Fibroblast of skin of right quadriceps (primary cell): ENCODE measurements at places on chromosomes 16 and 17.

DNA sequence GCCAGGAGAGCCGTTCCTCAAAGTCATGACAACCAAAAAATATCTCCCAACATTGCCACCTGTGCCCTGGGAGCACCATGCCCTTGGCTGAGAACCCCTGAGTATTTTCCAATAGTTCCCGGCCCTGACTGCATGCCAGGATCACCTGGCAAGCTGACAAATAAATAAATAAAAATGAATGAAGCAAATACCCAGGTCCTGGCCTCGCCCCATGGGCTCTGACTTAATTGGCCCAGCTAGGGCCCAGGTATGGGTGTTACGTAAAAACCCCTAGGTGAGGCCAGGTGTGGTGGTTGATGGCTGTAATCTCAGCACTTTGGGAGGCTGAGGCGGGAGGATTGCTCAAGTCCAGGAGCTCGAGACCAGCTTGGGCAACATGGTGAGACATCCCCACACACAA lies 2.7 kb upstream of the C16orf74 start:
- DNase-seq, result no peak

- no peak for DNase-seq
Measured at GRCh38 chr16:84029297-84030047, 13.1 kb downstream of the SLC38A8 start.

DNA sequence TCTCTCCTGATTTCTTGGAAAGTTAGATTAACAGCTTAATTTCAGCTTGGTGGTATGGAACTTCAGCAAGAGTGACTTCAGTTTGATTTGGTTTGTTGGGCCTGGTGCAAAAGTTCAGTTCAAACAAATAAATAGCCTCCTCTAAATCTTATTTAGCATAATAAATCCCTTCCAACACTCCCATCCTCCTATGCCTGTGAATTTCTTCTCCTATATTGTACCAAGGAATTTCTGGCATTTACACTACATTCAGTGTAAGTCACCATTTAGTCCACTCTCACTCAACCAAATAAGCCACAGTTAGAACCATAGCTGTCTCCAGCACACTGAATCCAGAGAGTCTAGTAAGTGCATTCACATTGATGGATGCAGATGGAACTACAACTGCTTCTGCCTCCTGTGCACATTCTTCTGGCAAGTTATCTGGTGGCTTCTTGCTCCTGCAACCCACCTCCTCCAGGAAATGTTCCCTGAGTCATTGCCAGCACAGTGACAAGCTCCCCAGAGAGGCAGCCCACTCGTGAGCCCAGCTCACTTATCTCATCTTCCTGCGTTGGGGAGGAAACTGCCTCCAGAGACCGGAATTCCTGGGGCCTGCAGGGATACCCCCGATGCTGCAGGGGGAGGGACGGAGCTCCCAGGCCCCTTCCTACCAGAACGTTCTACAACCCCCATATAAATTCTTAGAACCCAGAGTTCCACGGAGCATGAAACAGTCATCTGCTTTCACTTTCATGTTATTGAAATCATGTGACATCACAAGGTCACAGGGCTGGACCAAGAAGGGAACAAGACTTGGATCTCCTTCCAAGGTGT lies 318.3 kb downstream of the PHKB start:
- peak; percentile 24 for DNase-seq

DNA sequence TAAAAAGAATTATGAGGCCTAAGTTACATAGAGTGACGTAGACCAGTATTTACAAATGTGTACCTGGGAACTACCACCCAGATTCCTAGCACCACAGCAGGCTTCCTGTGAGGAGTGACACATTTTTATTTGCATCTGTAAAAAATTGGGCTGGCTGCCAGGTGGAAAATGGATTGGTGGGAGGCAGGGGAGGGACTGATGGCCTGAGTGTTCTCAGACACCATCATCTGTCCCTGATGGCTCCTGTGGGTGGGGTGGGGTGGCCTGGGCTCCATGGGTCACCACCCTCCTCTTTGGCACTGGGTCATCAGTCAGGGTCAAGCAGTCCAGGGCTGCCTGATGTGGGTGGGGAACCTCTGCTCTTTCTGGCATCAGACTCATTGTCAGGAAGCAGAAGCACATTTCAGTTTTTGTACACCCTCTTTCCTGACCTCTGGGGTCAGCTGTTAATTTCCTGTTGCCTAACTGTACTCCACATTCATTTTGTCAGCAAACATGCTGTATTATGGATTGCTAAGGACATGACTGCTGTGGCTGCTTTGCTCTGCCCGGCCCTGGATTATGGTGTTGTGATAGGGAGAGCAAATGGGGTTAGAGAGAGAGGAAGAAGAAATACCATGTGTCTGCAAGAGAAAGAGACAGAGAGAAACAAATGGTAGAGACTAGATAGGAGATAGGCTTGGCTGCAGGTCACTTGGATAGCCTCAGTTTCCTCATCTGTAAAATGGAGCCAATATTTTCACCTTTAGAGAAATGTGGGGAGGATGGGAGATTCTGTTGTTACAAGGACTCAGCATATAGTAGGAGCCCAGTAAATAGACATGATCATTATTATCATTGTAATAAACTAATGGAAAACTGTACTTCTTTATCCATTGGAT lies 11.6 kb upstream of the MFAP4 start:
- no peak for DNase-seq

DNA sequence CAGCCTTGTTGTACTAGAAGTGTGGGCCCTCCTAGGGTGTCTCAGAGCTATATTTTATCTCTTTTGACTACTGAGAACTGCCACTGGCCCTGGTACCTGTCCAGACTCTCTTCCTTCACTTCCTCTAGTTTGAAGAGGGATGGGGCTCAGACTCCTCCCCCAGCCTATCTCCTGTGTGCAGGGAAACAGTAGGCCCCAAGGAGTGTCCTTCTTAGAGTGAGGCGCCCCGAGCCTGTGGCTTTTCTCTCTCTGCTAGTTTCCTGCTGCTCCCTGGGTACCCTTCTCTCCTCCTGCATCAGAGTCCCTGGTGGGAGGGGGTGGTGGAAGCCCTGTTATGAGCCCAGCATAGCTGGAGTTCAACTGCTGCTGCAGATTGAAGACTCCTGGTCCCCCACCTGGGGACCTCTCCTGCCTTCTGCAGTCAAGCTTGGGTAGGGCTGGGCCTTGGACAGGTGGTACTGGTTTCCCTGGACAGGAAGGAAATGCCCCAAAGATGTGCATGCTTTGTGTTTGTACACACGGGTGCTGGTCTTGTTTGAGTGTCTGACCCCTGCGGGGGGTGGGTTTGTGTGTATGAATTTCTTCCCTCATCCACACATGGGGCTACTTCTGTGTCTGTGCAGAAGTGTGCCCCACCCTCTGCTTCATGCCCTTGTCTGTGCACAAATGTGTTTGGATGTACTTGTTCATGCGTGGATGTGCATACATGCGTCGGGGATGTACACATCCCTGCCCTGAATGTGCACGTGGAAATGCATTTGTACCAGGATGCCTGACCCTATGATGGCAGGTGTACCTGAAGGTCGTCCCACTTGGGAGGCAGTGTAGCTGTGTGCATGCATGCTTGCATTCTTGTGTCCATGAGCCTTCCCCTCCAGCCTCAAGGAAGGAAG lies 6.9 kb downstream of the RARA start:
- no peak for DNase-seq

DNA sequence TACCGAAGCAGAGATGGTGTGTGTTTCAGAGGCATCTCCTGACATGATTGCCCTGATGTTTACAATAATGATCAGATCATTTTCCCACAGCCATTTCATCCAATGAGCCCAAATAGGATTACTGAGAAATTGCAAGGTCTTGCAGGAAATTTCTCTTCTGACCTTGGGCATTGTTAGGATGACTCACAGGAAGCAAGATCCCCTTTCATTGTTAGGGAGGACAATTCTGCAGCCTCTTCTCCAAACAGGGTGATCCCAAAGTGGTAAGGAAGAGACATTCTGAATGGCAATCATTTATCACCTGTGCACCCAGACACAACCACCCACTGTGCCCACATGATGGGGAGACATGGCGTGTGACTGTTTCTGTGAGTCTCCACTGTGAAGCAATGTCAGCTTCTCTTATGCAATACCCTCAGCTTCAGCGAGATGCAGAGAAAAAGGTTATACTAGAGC lies 306.7 kb upstream of the XYLT1 start:
- peak; percentile 58 for DNase-seq

GRCh38 chr16:79563921-79564320 lies 36.6 kb downstream of the MAF start:
- no peak for DNase-seq

DNA sequence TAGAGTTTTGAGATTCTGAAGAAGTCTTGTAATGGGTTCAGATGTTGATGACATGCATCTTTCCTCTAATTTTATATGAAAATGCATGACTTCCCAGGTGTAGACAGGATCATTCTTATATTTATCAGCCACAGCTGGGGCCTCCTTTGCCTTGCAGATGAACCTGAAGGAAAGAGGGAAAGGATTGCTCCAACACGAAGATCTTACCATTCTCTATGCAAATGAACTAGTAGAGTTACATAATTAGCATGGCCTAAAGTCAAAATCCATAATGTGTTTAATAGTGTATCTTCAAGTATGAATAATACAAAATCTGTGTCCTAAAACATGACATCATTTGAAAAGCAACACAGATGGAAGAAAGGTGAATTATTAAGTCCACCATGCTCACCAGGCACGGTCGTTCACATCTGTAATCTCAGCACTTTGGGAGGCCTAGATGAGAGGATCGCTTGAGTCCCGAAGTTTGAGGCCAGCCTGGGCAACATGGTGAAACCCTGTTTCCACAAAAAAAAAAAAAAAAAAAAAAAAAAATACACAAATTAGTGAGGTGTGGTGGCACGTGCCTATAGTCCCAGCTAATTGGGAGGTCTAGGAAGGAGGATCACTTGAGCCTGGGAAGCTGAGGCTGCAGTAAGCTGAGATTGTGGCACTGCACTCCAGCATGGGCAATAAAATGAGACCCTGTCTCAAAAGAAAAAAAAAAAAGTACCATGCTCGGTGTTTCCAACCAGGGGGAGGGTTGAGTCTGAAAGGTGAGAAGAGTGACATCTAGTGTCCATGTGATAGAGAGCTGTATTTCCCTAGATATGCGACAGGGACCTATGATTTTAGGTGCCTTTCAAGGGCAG lies 6.3 kb downstream of the VWA3A start:
- peak; percentile 42 for DNase-seq

DNA sequence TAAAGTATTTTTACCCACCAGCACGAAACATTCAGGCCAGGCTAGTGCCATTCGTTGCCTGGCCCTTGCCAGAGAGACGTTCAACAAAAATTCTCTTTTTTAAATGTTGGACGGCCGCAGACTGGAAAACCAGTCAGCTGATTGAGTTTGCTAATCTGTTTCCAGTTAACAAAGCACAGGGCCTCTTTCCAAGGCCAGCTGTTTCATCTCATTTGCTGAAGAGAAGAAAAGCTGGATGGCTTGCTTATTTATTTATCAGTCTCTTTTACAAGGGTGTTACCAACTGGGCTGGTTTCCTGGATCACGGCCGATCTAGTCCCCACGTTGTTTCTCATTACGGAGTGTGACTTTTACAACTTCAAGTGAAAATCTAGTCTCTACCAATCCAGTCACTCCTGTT lies 418.7 kb upstream of the DYNLRB2 start:
- peak; percentile 50 for DNase-seq

GRCh38 chr16:81319221-81319912 lies 4.6 kb downstream of the GAN start:
- DNase-seq, result peak; percentile 81

DNA sequence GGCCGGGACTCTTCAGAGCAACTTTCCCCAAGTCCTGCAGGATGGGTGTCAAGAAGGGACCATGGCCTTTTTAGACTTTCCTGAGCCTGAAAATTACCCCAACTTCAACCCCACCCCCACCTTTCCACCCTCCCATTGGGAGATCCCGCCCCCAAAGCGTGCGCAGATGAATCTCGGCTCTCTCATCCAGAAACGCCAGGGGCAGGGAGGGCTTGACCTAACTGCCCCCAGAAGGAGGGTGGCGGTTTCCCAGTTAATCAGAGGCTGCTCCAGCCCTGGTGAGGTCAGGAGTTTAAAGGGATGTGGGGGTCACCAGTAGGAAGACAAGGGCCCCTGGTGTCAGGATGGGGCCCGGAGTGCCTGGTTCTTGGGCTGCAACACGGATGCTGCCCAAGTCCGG lies 480 bp downstream of the KIF19 start:
- no peak for DNase-seq

GRCh38 chr16:85571563-85571812 lies 41.6 kb upstream of the GSE1 start:
- DNase-seq, result no peak

DNA sequence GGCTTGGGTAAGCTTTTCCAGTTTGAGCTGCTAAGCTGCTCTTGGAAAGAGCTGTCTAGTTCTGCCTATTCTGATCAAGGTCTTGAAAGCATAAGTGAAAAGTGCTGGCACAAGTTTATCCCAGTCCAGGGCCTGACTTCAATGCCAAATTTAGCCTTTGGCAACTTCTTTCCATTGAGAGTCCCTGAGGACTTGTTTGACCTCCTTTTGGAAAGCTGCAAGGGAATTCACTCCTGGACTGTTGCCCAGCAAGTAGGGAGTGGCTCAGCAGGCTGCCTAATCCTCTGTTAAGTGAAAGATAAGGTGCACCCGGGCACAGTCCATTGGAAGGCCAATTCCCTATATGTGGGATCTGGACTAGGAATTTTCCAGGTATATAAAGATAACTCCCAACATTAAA lies 16.0 kb upstream of the TANC2 start:
- peak; percentile 77 for DNase-seq

GRCh38 chr17:18315562-18315922 lies 449 bp downstream of the SMCR8 start:
- no peak for DNase-seq

DNA sequence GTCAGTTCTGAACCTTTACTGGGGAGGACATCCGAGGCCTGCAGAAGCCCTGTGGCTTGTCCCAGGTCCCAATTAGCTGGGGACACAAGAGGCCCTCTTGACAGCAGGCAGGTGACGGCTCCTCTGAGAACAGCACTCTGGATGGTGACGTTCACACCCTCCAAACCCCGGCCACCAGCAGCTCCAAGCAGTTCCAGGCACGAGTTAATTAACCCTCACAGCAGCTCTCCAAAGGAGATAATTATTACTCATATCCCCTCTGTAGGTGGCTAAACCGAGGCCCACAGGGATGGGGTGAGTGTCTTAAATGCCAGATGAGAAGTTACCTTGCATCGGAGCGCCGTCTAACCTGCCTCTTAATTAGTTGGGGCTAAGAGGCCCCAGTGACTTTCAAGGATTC lies 168.9 kb upstream of the CIBAR2 start:
- no peak for DNase-seq

GRCh38 chr16:84214451-84215066 lies 23.6 kb downstream of the ADAD2 start:
- no peak for DNase-seq
